Karpas-422 (cell line): ENCODE measurements at places on chromosomes 3 and 15. TPM values are rescaled to one million over a fixed set of nuclear protein-coding genes. Genes with fewer than 3 reads are reported as not detected.

GRCh38 chr3:81352867-81353266 is 408.6 kb downstream of the GBE1 start:
- DNase-seq, result peak; percentile 67
- H3K36me3 ChIP-seq, result no peaks in the 10 kb centered on the region
- H3K27ac ChIP-seq, result no peak overlapping the region
- no peaks in the 10 kb centered on the region for H3K4me1 ChIP-seq
- H3K27me3 ChIP-seq, result no peaks in the 10 kb centered on the region

DNA sequence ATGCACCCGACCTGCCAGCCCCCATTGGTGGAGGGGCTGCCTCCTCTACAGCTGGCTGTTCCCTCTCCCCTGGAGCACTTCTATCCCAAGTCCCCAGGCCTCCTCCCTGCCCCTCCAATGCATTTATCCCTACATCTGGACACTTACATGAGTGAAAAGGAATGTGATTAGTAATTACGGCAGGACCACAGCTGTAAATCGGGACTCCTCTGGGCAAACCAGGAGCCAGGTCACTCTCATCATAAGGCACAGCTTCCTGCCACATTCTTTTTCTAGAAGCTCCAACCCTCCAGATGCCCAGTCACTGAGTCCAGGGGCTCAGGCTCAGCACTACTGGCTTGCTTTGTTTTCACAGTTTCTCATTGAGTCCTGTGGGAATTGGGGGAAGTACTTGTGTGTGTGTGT is 54.3 kb downstream of the IL20RB start:
- H3K4me3 ChIP-seq, result no peak overlapping the region
- no peaks in the 10 kb centered on the region for H3K36me3 ChIP-seq
- no peaks in the 10 kb centered on the region for H3K27me3 ChIP-seq

DNA sequence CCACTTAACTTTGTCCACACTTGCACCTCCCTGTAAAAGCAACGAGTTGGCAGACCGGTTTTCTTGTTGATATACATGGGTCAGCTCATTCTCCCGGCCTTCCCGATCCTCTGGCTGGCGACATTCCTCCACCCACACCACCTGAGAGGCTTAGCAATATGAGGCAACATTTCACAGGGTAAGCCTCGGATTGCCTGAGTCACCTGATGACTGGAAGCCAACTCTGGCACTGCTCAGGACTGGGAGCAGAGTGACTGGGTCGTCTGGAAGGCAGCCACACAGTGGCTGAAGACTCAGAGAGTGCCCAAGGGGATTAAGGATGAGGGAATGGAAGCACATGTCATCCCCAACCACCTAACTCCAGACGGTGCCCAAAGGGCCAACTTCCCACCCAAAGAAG is 9.8 kb downstream of the HOMER2 start:
- H3K4me3 ChIP-seq, result no peak overlapping the region
- DNase-seq, result no peak
- H3K27ac ChIP-seq, result no peak overlapping the region

DNA sequence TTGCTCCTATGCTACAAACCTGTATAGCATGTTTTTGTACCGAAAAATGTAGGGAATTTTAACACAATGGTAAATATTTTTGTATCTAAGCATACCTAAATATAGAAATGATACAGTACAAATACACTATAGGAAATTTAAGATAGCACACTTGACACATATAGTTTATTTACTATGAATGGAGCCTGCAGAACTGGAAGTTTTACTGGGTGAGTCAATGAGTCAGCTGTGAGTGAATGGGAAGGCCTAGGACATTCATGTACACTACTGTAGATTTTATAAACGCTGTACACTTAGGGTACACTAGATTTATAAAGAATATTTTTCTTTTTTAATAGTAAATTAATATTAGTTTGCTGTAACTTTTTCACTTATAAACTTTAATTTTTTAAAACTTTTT is 707.7 kb upstream of the EPHA6 start:
- no peak for DNase-seq
- no peaks in the 10 kb centered on the region for H3K27me3 ChIP-seq
- H3K27ac ChIP-seq, result no peak overlapping the region
- no peaks in the 10 kb centered on the region for H3K36me3 ChIP-seq
- H3K4me3 ChIP-seq, result no peak overlapping the region
- H3K4me1 ChIP-seq, result no peaks in the 10 kb centered on the region

DNA sequence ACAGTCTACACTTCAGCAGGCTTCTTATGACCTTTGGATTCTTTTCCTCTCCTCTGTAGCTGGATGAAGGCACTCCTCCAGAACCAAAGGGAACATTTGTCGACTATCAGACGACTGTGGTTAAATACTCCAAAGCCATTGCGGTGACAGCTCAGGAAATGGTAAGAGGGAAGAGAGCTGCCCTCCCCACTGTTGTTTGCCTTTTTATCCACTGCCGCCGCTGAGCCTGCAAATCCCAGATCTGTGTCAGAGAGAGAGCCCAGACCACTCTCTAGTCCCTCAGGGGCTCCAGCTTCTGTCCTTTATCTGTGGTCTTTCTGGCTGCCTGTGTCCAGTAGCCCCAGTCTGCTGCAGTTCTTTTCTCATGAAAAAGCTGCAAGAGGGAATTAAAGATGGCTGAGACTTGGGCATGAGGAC is 261.5 kb upstream of the TPM1 start:
- H3K4me3 ChIP-seq, result no peak overlapping the region
- H3K36me3 ChIP-seq, result no peaks in the 10 kb centered on the region
- no peaks in the 10 kb centered on the region for H3K27me3 ChIP-seq

GCNT3 gene
- not detected in 2 replicates for total RNA-seq

CD200 gene
- total RNA-seq, result not detected in 2 replicates

ATP10A gene
- total RNA-seq, result not detected in 2 replicates

FAIM gene
- 39.2 and 58.0 TPM in 2 replicates for total RNA-seq
